NCI-H460 (cell line): ENCODE measurements at places on chromosomes 5 and 9. TPM values are rescaled to one million over a fixed set of nuclear protein-coding genes. Genes with fewer than 3 reads are reported as not detected.

- DNase-seq, result no peak
Observed at GRCh38 chr5:79030663-79031484, 38.6 kb downstream of the DMGDH start.

OLFML2A gene
- total RNA-seq, result 60.6 and 63.6 TPM in 2 replicates

DNA sequence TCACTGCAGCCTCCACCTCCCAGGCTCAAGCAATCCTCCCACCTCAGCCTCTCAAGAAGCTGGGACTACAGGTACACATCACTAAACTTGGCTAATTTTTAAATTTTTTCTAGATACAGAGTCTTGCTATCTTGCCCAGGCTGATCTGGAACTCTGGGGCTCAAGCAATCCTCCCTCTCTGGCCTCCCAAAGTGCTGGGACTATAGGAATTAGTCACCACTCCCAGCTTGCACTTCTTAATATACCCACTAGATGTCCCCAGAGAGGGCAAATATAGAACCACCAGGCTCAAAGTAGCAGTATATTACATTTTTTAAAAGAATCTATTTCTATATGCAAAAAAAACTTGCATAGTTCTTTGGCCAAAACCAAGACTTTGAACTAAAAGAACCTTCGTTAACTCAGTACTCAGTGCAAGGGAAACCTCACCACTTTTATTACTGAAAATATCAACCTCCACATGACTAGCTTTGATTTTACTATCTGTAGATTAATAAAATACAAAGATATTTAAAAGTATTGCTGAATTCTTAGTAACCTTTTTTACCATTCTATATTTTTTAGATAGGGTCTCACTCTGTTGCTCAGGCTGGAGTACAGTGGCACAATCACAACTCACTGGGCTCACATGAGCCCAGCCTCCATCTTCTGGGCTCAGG, 25.8 kb upstream of the HSD17B3 start:
- peak; percentile 66 for DNase-seq

DNA sequence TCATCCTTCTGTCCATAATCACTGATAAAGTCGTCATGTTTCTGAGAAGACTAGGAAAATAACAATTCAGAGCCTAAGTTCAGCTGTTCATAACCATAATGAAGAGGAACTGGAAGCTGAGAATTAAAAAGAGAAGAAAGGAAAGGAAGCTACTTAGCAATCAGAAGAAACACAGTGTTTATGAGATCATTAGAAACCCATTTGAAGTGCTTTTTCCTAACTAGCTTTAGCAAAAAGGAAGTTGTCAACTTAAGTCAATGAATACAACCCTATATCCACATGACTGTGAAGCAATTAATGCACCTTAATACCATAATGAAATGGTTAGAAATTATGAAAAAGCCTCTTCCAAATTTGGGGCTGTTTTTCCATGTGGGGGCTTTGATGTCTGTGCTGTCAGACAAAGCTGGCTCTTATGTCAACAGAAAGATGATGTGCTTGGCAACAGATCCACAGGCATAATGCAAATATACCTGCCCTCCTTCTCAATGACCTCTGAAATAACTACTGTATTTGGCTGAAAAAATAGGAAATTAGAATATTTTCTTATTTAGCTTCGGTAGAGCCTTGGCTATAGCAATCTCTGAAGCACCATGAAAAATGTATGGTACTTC, 463.5 kb downstream of the RASEF start:
- no peak for DNase-seq

DNA sequence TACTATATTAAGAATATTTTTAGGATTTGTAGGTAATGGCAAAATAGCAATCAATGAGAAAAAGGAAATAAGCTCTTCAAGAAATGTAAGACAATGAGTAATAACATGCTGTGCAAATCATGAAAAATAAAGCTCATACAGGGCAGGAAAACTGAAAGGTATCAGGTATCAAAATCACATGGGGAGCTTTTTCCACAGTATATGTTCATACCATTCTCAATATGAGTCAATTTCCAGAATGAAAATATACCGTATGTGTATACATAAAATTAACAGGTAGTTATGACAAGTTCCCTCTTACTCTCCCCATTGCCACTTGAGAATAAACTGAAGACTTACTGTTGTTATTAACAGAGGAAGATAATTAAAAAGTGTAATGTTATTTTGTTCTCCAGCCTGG, 35.9 kb downstream of the EFCAB9 start:
- DNase-seq, result no peak

DNA sequence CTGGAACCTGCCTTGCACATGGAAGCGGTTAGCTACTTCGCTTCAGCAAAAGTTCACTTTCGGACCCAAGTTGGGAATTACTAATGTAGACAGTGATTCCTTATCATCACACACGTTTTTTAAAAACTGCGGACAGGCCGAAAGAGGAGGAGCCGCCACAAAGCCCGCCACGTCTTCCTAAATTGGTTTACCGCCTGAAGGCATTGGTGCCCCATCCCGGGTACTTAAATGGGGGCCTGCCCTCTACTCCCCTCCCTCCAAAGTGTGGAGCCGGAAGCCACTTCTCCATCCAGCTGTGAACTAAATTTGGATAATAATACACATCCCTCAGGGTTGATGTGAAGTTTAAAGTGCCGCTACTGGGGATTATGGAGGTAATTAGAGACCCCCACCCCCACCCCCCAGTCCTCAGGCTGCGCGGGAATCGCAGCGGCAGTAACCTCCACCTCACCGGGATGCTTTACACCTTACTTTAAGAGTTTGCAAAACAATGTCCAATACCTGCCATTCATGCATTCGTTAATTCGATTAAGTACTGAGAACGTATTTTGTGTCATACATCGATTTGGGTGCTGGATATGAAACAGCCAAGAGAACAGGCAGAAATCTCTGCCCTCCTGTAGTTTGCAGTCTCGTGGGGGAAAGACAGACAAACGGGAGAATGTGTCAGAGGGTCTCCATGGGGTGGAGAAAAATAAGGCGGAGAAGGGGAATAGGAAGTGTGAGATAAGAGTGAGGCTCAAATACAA, 937 bp upstream of the MACROH2A1 start:
- DNase-seq, result no peak

- DNase-seq, result no peak
Observed at GRCh38 chr5:159053216-159053615, 46.5 kb downstream of the EBF1 start.

DNA sequence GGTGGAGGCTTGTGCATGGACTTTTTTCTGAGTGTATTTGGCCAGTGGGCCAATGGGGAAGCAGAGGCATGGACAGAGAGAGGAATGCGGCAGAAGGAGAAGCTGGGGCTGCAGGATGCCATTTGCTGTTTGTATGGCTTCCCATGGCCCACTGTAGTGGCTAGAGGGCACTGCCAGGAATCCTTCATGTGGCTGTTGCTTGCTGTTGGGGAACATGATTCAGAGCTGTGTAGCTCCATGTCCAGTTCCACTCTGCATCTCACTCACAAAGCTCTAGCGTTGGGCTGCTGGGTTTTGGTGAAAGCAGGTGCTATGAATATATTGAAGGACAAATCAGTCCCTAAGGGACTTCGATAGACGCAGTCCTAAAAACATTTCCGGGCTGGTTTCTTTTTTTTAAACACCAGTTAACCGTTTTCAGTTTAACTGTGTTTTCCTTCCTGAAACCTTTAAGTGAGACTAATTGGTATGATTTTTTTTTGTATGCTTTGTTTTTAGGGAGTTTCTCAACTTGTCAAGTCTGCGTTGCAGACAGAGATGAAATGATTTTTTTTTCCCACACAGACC, 51.3 kb downstream of the SLC22A5 start:
- DNase-seq, result no peak
